ENCODE measurements at places on chromosomes 5 and 9.

- no peak for DNase-seq
Observed at GRCh38 chr5:112906637-112907036, 15.4 kb downstream of the REEP5 start.

GRCh38 chr9:37528652-37529471 lies 43.1 kb downstream of the POLR1E start:
- DNase-seq, result peak; percentile 63

DNA sequence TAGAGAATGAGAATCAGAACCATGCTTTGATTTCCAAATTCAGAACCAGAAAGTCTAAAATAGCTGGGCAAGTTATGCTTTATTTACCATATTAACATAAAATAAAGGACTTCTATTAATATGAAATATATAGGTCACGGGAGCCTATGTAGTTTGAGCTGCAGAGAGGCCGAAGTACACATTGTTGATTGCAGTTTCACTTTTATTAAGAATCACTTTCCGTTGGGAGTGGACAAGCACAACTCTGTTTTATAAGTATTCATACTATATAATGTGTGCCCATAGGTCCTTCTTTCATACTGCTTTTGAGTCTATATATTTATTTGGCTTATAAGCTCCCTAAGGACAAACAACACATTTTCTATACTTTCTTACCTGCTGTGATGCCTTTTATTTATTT lies 58.7 kb upstream of the DMRT3 start:
- no peak for DNase-seq

DNA sequence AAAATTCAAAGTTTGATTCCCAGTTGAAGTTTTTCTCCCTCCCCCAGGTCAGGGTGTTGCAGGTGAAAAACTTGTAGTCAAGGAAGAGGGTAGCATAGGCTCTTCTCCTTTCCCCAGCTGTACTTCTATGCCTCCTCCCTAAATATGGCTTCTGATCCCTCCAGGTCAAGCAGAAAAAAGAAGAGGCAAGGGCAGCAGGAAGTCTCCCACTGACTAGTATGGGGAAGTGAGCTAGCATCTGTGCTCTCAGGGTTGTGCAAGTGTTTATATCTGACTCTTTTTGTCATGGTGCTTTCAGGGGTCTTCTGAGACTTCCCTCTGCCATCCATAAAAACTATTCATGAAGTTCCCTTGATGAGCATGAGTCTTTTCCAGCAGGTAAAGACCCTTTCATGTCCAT lies 76.0 kb downstream of the ATPSCKMT start:
- DNase-seq, result no peak

GRCh38 chr9:5531101-5531882 lies 21.0 kb downstream of the PDCD1LG2 start:
- DNase-seq, result no peak

DNA sequence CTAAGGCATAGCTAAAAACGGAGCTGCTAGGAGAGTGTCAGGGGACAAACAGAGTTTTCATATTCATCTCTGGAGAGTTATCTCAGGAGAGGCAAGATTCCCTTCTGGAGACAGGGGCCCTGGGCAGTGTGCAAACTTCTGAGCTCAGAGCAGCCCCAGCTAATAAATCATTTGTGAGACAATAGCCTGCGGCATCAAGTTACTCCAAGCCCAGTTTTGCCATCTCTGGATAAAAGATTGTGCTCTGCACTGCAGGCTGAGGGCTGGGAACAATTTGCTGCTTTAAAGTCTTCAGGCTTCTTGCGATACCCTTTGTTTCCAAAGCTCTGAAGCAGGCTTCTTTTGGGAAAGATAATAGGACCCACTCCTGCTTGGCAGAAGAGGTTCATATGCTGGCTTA lies 164.3 kb upstream of the BRINP1 start:
- no peak for DNase-seq

DNA sequence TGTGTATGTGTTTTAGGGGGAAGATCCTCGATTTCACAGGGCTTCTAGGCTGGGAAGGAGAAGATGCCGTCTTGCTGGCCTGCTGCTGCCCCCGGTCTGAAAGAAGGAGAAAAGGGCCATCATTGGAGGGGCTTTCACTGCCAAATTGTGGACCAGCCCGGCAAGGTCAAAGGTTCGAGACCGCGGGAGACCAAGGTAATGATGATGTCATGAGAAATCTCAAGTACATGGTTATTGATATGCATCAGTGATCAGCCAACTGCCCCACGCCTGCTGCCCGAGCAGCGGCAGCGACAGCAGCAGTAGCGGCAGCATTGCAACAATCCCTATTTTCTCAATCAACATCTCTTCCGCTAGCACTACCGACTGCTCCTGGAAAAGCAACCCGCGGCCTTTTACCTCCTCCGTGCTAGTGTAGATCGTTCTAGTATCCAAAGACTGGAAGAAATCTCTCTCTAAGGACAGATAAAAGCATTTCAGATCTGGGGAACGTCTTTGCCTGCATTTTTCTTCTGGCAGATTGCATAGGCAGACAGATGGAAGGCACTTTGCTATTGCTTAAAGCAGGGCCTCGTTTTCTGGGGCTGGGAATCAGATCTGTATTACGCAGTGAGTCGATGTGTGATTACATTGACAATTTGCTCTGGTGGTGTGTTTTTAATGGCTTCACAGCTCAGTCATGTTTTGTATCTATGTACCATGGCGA lies 215.3 kb downstream of the MEF2C start:
- no peak for DNase-seq

GRCh38 chr5:61401726-61402125 lies 69.7 kb downstream of the ZSWIM6 start:
- DNase-seq, result no peak

DNA sequence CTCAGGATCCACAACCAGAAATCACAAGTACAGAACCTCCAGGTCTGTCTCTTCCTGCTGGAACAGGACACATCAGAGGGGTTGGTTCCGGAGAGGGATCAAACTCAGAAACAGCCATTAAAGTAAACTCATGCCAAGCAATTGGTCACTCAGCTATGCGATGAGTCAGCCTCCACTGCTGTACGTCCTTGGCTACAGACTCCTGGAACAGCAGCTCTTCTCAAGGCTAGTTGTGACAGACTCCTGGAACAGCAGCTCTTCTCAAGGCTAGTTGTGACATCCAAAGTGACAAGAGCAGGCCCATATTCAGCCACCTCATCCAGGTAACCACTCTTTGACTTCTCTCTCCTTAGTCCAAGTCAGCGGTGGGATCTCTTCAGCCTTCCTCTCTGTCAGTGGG lies at the start of gene SPINK13:
SPINK13 (plus strand) TSS at position 229 of the 400 bp plus-strand sequence. CDS start 1,279 bp downstream, outside the sequence.
- no peak for DNase-seq

DNA sequence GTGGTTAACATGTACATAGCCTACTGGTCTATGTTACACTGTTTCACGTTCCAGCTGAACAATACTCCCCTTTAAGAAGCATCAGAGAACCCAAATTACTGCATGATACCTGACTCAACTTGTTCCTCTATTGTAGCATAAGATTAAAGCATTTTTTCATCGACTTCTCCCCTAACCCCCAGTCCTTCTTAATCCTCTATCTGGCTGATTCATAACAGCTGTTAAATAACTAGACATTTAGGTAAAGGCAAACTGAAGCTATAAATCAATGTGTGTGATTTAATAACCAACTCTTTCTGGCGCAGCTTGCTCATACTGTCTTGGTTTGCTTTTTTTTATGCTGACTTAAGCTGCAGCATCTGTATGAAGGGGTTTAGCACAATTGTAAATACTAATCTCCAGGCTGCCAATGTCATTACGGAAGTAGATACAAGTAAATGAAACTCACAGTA lies 94.2 kb upstream of the MTAP start:
- no peak for DNase-seq

GRCh38 chr9:72579880-72580550 lies 58.6 kb downstream of the TMC1 start:
- no peak for DNase-seq

DNA sequence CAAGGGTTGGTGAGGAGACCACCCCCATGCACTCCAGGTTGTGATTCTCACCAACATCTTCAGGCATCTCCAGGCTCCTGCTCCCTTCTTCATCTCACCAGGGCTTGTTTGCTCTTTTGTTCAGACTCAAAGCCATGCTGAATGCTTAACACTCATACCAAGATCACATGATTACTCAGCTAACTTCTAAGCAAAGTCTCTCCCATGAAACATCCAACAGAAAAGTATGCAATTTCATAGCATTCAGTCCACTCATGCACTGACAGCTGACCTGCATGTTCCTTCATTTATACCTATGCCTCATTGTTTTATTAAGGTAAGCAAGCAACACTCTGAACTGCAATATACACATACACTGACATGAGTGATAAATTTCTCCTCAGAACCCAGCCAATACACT lies 69.0 kb downstream of the SHC3 start:
- no peak for DNase-seq

DNA sequence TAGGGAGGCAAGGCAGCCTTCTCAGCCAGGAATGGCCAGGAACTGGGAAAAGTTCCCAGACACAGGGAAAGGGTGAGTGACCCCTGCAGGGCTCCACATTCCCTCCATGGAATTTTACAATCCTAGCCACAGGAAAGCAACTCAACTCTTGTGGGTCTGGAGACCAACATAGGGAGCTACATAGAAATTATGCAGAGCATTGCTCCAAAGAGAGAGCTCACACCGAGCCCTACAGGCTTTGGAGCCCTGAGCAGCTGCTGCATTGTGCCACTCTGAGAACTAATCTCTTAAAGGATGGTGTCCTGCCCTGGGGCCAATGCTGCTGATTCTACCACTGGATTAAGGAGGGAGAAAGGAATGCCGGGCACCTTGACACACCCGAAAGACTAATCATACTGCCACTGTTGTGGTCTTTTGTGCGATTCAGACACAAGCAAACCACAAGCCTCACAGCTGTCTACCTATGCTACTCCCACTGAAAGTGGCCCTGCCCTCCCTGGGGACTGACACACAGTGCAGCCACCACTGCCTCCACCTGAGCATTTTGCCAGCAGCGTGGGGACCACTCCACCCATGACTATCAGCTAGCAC lies 1089.8 kb upstream of the NUDT12 start:
- DNase-seq, result no peak

- DNase-seq, result no peak
Observed at GRCh38 chr5:54994628-54995027, 9.2 kb upstream of the ESM1 start.

GRCh38 chr5:123035918-123036390 lies 571 bp downstream of the PPIC start:
- DNase-seq, result no peak

GRCh38 chr5:97136475-97136874 lies 5.9 kb downstream of the LIX1 start:
- DNase-seq, result no peak

DNA sequence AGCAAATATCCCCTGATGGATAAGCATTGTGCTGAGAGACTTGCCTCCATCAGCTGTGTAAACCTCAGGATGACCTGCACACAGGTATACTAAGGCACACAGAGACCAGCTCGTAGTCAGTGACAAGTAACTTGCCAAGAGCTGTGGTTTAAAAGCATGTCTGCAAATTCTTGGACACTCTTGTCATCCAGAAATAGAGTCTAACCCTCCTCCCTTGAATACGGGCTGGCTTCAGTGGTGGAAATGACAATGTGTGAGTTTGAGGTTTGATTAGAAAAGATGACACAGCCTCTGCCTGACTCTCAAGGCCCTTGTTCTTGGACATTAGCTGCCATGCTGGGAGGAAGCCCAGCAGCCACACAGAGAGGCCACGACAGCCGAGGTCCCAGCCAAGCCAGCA lies 114.4 kb downstream of the GADD45G start:
- no peak for DNase-seq

DNA sequence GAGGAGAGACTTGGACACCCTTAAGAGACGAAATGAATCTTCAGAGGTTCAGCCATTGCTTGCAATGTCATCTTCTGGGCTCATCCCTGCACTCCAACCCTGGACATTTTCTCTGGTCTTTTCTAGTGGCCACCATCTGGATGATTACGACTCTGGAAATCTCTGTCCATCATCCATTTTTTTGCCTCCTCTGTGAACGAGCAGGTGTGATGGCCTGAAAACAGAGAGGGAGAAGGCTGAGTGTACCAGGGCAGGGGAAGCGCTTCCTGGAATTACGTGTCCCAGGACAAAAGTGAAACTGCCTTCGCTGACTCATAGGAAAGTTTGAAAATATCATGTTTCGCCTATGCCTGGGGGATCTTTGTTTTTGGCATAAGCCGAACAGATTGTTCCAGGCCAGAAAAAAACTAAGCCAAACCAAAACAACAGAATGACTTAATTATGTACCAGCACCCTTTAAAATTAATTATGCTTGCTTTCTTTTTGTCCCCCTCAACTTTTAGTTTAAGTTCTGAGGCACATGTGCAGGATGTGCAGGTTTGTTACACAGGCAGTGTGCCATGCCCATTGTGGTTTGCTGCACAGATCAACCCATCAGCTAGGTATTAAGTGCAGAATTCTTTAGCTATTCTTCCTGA lies 31.9 kb downstream of the ANKRD33B start:
- no peak for DNase-seq

- DNase-seq, result no peak
Observed at GRCh38 chr5:133121611-133122150, 69.9 kb downstream of the HSPA4 start.

GRCh38 chr9:21287280-21287679 lies 17.8 kb downstream of the IFNA5 start:
- DNase-seq, result no peak

DNA sequence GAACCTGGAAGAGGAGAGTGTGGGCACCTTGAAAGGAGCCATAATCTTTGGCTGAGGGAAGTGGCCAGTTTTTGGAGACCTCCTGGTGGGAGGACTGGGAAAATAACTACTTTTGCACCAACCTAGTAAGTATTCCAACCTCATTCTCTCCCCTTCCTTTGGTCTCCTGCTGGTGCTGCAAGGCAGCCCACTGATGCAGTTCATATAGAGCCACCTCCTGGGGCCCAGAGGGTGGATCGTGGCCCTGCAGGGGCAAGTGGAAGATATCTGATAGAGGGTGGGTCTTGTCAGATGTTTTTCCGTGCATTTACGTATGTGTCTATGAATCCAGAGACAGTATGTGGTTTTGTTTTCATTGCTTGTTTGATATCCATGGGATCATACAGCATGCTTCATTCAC lies 172.8 kb upstream of the PITX1 start:
- DNase-seq, result no peak

DNA sequence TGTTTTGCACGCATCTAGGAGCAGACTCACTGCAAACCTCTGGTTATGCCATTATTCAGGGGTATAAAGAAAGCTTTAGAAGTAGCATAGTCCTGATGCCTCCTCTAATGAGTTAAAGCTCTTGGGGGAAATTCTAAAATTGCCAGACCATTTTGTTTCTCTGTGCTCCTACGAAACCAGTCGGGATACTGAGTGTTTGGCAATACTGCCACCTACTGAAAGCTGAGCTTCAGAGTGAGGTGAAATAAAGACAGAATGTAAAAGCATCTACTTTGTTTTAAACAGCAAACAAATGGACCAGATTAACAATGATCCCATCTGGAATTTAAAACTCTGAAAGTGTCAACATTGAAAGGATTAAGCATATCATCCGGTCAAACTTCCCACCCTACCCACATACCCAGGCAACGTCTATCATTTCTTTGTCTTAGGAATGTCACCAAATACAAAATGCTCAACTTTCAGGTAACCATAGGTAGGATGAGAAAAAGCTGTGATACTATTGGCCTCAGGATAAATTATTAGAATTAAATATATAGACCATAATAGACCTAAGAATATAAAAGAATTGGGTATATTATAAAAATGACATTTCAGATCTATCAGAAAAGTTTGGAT lies 77.8 kb upstream of the SHISAL2B start:
- DNase-seq, result no peak

- DNase-seq, result no peak
Observed at GRCh38 chr5:54845567-54845941, 139.8 kb downstream of the ESM1 start.

Data from activated CD8-positive, alpha-beta memory T cell treated with anti-CD3 and anti-CD28 coated beads, Interleukin-2, amount 50 U/mL, for 4 hours (primary cell).